ENCODE measurements at places on chromosomes 4 and X.

- no peak for DNase-seq
Measured at GRCh38 chrX:74467656-74468055, 46.4 kb downstream of the SLC16A2 start.

DNA sequence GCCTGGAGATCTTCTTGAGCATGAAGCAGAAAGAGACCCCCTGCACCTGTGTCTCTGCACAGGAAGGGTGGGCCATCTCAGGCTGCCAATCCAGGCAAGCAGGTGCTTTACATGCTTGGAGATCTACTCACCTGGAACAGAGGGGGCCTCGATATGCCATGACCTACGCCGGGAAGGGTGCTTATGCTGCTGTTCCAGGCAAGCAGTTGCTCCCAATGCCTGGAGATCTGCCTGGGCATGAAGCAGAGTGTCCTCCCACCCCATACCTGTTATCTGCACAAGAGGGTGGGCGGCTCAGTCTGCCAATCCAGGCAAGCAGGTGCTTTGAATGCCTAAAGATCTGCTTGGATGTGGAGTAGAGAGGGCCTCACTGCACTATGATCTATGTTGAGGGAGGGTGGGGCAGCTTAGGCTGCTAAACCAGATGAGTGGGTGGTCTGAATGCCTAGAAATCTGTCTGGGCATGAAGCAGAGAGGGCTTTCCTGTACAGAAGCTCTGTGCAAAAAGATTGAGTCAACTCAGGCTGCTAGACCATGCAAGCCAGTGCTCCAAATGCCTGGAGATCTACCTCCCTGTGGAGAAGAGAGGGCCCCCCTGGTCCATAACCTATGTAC lies 104.5 kb upstream of the QRFPR start:
- DNase-seq: no peak

GRCh38 chr4:139607502-139608060 lies 51.6 kb upstream of the SETD7 start:
- DNase-seq: no peak

- DNase-seq: no peak
Measured at GRCh38 chr4:79290376-79290775, 35.5 kb downstream of the NAA11 start.

GRCh38 chrX:150099316-150099715 lies 161.0 kb upstream of the EOLA2 start:
- no peak for DNase-seq

- DNase-seq: no peak
Measured at GRCh38 chr4:8194306-8195242, 4.5 kb upstream of the SH3TC1 start.

GRCh38 chrX:85084770-85085393 lies 81.2 kb downstream of the APOOL start:
- DNase-seq: peak; percentile 11

GRCh38 chr4:110480746-110481271 lies 4.9 kb downstream of the ENPEP start:
- DNase-seq: no peak

DNA sequence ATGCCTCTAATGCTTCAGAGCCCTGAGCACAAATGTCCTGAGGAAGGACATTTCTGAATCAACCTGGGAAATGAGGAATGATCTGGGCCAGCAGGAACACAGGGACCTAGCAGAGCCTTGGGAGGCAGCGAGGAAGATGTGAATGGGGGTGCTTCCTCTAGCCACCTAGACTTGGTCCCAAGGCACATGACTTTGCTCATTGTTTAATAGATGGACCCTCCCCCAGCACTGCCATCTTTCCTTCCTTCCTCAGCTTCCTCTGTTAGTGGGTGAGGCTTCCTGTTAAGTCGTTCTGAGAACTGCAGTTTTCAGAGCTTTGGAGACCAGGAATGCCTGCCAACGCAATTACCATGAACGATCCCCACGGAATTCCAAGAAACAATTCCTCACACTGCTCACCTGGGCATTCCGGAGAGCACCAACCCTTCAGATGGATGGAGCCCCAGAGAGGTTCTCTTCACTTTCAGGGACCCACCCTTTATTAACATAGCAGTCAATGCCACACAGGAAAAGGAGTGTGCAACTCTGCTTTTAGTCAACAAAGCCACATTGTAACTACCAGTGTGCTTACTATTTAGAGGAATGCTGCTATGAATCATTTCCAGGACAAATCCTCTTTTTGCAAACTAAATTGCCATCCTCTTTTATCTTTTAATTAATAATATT lies 48.5 kb upstream of the STIM2 start:
- peak; percentile 60 for DNase-seq

DNA sequence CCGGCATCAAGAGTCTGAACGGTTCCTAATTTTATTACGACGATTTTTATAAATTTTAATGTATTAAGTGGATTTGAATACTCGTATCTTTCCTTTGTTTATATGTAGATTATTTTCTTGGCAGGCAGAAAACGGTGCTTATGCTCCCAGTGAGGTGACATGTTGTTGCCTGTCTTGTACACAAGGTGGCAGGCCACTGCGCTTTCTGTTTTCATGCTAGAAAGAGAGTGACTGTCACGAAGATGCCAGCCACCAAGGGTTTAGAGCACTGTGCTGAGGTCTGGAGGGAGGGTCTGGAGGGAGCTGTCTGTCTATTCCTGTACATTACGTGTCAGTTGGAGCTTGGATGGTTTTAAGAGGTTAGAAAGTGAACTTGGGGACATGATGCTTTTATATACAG lies 87.7 kb downstream of the SHROOM2 start:
- DNase-seq: peak; percentile 35

GRCh38 chr4:121693886-121694285 lies 2.9 kb downstream of the ANXA5 start:
- DNase-seq: no peak

DNA sequence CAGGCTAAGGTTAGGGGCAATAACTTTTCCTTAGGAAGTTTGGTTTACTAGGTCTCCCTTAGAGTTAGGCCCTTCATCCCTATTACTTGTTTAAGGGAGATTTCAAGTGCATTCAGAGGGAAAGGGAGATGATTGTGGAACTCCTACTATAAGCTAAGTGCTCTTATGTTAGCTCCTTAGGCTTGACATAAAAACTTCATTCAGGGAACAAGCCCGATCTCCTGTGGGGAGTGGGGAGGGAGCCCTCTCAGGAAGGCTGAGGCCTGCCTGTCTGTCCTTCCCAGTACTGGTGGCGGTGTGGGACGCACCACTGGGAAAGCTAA lies 8.0 kb downstream of the KLF3 start:
- DNase-seq: no peak

GRCh38 chr4:54802336-54802735 lies 144.6 kb downstream of the KIT start:
- peak; percentile 10 for DNase-seq

DNA sequence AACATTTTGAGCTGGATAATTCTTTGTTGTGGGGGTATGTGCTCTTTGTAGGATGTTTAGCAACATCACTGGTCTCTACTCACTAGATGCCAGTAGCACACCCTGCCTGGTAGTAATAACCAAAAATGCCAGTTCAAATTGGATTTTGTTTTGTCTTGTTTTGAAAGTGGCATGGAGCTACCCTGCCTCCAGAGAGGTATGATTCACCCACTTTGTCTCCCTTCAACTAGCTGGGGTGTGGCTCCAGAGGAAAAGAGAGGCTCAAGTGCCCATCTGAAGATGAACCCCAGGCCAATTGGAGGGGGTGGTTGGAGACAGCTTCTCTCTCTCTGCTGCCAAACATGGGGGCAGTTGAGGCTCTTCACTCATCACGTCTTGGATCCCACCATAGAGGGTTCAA lies 34.5 kb downstream of the NIPAL1 start:
- DNase-seq: no peak

Data from SW480 (cell line).